ENCODE measurements at places on chromosomes 12 and 14.

- no peak for DNase-seq
Observed at GRCh38 chr14:88252498-88252897, 70.6 kb downstream of the KCNK10 start.

- DNase-seq, result no peak
Observed at GRCh38 chr12:99278899-99279298, 368.7 kb upstream of the GARIN6 start.

DNA sequence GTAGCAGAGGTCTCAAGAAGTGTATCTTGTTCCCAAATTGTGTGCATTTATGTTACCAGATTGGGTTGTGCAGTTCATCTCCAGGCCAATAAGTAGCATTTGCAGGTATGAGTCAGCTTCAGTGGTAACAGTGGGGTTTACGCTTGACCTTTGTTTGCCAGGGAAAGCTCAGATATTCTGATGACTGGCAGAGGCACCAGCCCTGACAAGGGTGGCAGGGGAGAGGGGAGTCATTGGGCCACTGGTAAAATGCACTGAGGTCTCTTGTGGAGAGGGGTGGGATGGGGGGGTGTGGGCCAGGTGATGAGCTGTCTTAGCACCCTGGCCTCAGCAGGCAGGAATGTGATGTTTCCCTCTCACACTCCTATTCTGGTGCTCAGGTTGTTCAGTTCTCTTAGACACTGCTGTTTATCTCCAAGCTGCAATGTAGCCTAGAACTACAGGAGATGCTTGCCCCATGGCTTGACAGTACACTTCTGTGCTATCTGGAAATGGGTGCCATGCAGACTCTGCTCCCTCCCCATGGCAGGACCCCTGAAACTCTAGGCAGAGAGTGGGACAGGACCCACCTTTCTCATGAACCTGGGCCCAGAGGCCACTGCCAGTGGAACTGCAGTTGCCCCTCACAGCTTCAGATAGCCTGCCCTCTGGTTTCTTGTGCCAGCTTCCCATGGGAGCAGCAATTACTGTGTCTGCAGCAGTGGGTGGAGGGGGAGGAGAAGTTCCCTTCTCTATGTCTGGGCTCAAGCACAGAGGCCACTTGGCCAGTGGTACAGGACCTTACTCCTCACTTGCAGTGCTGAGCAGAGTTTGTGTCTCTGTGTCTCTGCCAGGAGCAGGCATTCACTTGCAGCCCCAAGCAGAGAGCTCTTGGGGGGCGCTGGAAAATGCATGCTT is 31.9 kb downstream of the USP15 start:
- no peak for DNase-seq

GRCh38 chr14:31961896-31962295 is 115.2 kb upstream of the ARHGAP5 start:
- DNase-seq, result no peak

GRCh38 chr12:104809706-104810385 is 148.2 kb downstream of the SLC41A2 start:
- no peak for DNase-seq

- DNase-seq, result no peak
Observed at GRCh38 chr12:59708484-59708883, 112.7 kb downstream of the SLC16A7 start.

DNA sequence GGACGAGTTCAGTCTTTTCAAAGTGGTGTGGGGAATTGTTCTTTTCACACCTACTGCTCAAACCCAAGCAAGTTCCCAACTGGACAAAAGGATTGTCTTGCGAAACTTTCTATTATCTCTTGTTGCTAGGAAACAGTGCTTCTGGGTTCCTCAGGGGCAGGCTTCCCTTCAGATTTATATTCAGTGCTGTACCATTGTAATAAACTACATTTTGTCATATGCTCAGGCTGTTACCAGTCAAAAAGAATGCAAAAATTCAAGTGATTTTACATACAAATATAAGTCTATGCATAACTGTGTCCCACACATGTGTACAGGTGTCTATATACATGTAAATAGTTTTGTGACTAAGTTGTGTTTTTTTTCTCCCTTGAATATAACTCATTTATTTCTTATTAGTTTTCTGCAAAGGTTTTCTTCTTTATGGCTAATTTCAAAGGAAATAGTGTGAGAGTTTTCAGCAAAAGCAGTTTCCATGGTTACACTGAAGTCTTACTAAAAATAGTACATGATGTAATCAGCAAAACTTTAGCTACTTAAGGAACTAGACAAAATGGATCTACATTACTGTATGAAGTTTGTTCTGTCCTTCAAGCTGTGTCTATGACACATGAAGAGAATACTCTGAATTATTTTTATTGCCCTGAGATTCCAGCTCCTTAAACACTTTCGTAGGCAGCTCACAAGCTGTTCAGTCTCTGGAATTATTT is 430.2 kb upstream of the TMPO start:
- DNase-seq, result no peak

DNA sequence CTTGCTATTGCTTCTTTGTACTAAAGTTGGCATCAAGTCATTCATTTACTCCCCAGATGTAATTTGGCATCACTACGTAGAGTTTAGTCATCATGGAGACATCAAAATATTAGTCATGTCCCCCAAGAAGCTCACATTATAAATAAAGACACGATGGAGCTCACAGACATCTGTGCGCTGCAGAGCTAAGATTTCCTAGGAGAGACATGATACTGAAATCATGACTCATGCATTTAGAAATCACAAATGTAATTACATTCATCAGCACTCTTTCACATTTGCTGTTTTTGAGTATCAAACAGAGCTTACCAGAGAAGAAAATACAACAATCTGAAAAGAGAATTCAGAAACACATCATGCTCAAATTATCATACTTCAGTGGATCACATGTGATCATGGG is 169.8 kb downstream of the LRIG3 start:
- DNase-seq, result no peak

DNA sequence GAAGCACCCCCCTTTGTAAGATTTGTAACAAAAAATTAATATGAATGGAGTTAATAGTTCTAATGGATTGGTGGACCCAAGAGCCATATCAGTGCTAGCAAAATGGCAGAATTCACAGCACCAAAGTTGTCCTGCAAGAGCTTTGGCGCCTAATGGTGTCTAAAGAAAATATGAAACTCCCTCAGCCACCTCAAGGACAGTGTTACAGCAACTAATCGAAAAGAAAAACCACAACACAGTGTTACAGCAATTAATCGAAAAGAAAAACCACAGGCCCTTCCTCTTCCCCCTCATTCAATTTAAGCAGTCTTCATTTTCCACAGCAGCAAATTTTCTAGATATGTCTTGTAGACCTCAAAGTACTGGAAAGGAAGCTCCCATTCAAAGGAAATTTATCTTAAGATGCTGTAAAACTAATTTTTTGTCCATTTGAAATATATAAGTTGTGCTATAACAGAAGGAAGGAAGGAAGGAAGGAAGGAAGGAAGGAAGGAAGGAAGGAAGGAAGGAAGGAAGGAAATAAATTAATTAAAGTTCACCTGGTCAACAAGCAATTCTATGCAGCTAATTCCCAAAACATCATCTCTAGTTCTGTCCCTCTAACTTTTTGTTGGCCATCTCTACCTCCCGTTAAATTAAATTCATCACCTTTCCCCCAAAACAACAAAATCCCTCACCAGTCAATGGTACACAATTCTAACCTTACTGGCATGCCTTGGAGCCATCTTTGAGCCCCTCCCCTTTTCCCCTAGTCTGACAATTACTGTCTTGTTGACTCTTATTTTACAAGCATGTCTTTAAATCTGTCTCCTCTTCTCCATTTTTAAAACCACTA is 17.4 kb downstream of the LRP6 start:
- DNase-seq, result no peak

DNA sequence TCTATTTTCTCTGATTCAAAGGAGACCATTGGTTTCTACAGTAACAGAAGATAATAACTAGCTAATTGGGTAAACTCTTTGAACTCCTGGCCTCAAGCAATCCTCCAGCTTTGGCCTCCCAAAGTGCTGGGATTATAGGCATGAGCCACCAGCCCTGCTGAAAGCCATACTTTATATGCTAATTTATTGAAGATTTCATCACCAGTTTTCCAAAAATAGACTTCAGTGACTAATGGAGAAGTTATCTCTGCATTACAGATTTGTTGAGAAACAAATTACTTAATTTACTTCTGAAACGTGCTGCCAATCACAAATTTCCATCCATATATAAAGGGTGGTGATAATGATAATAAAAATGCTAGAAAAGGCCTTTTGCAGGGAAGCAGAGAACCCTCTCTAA is 1758.1 kb upstream of the SEL1L start:
- DNase-seq, result no peak

GRCh38 chr14:53432378-53432802 is 279.3 kb upstream of the DDHD1 start:
- DNase-seq, result peak; percentile 60

DNA sequence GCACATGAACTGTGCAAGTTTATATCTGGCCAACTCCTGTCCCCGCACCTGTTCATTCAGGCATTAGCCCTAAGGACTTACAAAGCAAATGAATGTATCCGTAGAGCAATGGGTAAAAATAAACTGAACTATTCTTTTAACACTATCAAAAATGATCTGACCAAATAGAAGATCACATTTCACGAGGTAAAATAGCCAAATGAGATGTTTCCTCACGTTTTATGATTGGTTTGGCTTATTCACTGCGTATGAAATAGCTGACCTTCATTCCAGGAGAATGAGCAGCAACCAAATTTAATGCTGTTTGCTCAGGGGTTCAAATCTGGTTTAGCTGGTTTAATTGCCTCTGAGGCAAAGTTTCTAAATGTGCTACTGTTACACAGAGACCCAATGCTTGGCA is 216.0 kb upstream of the EEA1 start:
- no peak for DNase-seq

DNA sequence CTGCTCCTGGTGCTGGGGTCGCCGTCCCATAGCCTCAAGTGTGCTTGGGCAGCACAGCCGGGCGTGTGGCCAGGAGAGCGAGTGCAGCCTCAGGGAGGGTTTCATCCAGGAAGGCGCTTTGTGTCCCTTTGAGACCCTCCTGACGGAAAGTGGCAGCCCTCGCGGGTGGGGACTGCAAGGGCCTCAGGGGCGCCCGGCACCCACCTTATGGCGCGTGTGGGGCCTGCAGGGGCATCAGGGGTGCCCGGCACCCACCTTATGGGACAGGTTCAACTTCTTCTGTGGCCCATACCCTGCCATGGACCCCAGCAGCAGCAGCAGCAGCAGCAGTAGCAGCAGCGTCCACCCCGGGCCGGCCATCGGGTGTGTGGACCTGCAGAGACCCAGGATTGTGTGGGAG is 4.5 kb downstream of the LRCOL1 start:
- no peak for DNase-seq

- peak; percentile 44 for DNase-seq
Observed at GRCh38 chr12:106974511-106974910, 12.4 kb downstream of the MTERF2 start.

GRCh38 chr14:76777721-76778120 is 16.5 kb downstream of the VASH1 start:
- no peak for DNase-seq

GRCh38 chr14:22296722-22297121 is 292.3 kb downstream of the DAD1 start:
- DNase-seq, result no peak

- DNase-seq, result no peak
Observed at GRCh38 chr12:44058366-44058765, 222.5 kb downstream of the TMEM117 start.

DNA sequence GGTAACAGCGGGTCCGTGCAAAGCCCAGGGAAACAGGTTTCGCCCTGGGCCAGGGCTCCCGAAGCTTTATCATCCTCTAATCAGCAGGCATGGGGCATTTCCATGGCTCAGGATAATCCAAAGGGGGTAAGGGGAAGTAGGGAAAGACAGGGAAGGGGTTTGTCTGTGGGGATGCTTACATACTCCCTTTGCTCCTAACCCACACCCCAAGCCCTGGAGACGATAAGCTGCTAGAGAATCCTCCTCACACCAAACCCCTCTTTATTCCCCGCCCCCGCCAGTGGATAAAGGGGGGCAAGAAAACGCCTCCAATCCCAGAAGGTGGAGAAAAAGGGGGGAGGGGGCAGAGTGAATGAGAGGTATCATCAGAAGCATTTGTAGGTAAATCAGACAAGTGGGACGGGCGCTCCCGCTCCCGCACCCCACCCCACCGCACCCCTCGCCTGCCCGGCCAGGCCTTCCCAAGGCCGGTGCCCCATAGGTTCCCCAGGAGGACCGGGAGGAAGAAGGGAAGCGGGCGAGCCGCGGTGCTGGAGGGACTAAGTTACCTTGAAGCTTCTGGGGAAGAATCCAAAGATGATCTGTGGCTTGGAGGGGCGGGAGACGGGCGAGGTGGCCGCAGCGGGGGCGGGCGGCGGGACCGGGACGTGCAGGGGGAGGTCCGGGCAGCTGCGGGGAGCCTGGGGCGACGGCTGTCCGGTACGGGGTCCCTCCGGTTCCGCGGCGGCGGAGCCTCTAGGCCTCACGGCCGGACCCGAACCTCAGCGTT is 762 bp downstream of the PPP2R5E start:
- DNase-seq, result no peak

DNA sequence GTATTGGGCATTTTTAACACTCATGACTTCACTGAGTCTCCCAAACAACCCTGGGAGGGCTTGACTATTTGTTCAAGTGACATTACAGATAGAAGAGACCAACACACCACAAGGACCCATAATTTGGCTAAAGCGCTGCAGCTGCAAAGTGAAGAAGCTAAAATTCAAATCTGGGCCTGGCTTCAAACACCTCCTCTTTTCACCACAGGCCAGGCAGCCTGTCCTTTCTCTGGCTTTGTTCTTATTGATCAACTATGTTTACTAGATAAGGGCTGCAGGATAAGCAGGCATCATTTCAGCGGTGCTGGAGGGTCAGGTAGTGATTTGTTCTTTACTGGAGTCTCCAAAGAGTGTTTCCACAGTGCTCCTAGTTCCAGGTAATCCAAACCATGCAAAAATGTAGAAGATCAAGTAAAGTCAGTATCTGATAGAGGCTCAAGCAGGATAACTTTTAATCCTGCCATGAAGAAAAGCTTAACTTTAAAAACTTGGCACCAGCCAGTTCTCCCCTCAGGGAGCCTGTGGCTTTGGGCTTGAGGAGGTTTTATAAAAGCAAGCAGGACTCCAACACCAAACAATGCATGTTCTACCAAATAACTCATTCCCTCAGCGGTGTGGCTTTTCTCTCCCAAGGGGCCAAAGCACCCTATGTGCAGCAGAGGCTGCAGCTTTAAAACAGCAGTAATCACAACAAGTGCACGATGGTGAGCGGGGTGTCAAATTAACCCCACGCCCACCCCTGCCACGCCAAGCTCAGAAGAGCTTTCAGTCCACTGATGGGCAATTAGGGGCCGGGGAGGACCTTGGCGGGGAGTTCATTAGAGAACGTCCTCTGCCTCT is 16.8 kb downstream of the CLMN start:
- no peak for DNase-seq

- DNase-seq, result peak; percentile 10
Observed at GRCh38 chr12:133130808-133131128, 341 bp downstream of the ZNF10 start.

DNA sequence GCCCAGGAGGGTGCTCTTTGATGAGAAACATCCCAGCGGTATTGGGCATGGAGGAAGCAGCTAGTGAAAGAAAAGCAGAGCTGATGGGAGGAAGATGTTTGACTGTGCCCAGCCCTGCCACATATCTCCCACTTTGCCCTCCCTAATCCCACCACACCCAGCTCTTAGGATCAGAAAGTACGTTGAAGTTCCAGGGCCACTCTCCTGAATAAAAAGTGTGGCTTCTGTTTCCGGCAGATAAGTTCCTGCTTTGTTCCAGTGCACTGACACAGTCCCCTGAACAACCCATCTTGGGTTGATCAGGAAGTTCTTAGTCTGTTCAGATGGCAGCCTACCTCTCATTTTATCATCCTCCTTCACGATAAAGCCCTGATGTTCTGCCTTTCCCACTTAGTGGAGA is 16.5 kb downstream of the TPCN1 start:
- DNase-seq, result no peak

Measured in GM10248 (cell line).